NCI-H524 treated with DMSO at 0.1 percent for 48 hours (cell line): ENCODE measurements at places on chromosomes 13 and 19.

DNA sequence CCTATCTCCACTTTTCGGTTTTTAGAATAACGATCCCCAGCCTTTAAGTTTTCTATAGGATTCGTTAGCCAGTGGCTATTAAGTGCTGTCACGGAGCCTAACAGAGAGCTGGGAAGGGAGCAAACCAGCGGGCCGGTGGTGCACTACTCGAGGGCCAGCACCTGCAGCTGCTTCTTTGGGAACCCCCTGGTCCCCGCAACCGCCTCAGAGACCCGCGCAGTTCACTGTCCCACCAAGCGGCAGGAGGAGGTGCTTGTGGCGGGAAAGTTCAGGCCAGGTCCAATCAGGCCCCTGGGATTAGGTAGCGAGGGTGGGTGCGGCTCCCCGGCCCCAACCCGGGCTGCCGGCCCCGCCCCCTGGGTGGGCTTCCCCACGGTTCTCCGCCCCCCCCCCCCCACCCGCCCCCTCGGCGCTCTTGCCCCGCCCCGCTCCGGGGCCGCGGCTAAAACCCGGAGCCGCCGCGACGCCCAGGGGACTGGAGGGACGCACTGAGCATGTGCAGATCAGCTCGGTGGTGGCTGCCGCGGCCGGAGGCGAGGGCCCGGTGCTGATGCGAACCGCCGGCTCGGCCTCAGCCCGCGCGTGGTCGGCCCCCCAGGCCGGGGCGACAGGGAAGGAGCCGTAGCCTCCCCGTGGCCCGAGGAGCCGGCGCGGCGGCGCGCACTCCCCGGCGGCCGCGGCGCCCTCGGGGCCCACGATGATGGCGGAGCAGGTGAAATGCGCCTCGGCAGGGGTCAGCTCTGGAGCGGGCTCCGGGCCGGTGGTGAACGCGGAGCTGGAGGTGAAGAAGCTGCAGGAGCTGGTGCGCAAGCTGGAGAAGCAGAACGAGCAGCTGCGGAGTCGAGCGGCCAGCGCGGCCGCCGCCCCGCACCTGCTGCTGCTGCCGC lies at the start of gene SLAIN1:
Gene SLAIN1 (plus strand): TSS at position 471 of the 887 bp plus-strand sequence. CDS start 227 bp downstream, at position 698.
- peak; percentile 60 for DNase-seq

DNA sequence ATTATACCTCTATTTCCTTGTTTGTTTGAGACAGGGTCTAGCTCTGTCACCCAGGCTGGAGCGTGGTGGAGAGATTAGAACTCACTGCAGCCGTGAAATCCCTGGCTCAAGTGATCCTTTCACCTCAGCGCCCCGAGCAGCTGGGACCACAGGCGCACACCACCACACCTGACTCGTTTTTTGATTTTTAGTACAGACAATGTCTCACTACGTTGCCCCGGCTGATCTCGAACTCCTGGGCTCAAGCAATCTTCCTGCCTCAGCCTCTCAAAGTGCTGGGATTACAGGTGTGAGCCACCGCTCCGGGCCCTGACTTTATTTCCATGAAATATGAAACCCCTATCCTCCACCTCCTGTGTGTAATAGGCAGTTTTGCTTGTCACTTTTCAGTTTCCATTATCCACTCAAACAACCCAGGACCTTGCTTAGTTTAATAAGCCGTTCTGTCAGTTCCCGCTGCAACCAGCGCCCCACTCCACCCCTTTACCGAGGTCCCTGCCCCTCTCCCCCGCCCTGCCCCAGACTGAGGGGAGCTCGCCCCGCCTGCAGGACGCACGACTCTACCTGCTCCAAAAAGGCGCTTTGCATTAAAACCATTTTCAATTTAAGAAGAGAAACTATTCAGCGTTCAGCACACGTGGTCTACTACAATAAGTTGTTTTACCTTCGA lies 16.9 kb downstream of the ZNF816 start:
- DNase-seq, result no peak

GRCh38 chr19:51430221-51430620 lies 12.8 kb upstream of the SIGLEC10 start:
- no peak for DNase-seq

GRCh38 chr13:35695448-35695770 lies 218.9 kb upstream of the MAB21L1 start:
- DNase-seq, result no peak

GRCh38 chr13:95643571-95643935 lies 953 bp downstream of the DZIP1 start:
- DNase-seq, result peak; percentile 13

- peak; percentile 22 for DNase-seq
These were observed 1346.0 kb upstream of the SPRY2 start for GRCh38 chr13:81686877-81687276.

- DNase-seq, result no peak
These were observed 79.7 kb downstream of the GADD45B start for GRCh38 chr19:2555422-2556220.

DNA sequence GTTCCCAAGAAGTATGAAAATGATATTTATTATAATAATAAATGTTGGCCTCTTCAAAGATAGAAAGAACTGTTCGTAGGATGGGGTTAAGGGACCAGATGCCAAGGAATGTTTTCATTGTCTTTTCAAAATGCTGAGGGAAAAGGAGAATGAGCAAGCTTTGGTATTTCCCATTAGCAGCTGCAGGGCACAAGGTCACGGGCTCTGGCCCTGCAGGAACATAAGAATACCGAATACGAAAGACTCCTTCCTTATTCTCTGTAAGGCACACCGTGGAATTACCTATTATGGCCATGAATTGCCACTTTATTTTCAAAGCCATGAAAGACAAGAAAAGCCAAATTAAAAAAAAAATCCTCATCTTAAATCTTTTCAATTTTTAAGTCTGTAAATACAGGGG lies 49.6 kb upstream of the OLFM4 start:
- no peak for DNase-seq

- DNase-seq, result no peak
These were observed 125.7 kb downstream of the MYO16 start for GRCh38 chr13:108755083-108755482.

GRCh38 chr13:98962901-98963590 lies 14.8 kb downstream of the DOCK9 start:
- no peak for DNase-seq

GRCh38 chr13:25377244-25377962 lies 5.6 kb downstream of the ATP8A2 start:
- no peak for DNase-seq

GRCh38 chr13:94535775-94536174 lies 56.3 kb upstream of the DCT start:
- DNase-seq, result no peak

- no peak for DNase-seq
These were observed 326.1 kb upstream of the SLITRK1 start for GRCh38 chr13:84208246-84208910.

GRCh38 chr19:44627631-44628030 lies 14.3 kb downstream of the IGSF23 start:
- DNase-seq, result no peak

DNA sequence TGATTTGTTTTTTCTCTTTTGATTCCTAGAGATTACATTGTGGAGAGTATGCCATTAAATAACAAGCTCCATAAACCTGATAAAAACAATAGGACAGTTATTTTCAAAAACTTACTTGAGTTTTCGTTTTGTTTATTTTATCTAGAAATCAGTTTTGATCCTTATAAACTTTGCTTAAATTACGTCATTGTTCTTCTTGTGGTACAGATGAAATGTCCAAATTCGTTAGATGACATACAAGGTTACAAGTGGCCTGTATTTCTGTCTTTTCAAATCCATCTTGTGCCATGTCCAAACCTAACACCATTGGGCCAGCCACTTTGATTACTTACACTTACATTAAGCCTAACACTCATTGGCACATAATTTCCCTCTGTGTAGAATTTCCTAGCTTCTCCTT lies 372.0 kb downstream of the PCDH9 start:
- no peak for DNase-seq

DNA sequence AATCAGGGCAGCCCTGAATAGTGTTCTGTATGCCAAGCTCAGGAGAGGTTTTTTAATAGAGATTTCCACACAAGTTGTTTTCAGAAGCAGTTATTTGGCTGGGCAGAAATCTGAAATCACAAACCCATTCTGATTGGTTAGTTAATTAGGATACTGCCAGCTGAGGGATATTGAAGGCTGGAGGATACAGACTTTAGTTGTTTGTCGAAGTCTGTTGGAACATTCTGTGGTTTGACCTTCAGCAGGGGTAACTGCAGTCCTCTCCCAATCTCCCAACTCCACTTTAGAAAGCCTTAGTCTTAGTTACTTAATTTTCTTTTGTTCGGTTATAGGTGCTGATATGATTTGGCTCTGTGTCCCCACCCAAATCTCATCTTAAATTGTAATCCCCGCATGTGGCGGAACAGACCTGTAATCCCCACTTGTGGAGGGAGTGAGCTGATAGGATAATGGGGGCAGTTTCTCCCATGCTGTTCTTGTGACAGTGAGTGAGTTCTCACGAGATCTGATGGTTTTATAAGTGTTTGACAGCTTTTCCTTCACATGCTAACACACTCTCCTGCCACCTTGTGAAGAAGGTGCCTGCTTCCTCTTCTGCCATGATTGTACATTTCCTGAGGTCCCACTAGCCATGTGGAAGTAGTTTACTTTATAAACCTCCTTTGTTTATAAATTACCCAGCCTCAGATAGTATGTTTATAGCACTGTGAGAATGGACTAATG lies 169.2 kb downstream of the GPC5 start:
- no peak for DNase-seq

DNA sequence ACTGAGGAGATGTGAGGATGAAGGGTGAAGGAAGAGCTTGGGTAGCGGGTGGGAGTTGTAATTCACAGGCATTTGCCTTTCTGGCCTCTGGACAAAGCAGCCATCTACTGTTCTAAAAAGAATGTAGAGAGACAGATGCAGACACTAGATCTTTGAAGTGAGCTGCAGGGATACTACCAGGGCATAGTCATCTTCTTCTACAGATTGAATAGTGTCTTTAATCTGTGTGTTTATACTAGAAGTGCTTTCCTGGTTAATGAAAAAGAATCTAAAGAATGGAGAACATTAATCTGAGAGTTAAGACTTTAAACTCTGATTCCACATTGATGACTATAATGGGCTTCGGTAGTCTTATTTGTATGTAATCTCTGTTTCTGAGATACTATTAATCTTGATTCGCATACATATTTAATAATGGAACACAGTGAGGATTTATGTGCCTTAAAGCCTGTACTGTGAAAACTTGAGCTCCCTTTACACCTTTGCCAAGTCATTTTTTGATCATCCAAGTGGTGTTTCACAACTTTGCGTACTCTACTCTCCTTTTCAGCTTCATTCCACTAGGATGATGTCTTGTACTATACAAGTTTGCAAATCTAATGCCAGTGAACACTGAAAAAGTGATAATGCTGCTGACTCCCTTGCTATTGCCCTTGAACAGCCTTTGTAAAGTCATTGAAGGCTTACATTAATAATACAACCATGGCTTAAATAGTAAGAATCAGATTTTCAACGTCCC lies 2199.4 kb upstream of the PCDH20 start:
- no peak for DNase-seq

GRCh38 chr19:47097396-47098201 lies 16.0 kb downstream of the ZC3H4 start:
- DNase-seq, result peak; percentile 62

- no peak for DNase-seq
These were observed 16.0 kb downstream of the FGF9 start for GRCh38 chr13:21686751-21687391.

- no peak for DNase-seq
These were observed 9.0 kb upstream of the SELENOW start for GRCh38 chr19:47769534-47769933.

DNA sequence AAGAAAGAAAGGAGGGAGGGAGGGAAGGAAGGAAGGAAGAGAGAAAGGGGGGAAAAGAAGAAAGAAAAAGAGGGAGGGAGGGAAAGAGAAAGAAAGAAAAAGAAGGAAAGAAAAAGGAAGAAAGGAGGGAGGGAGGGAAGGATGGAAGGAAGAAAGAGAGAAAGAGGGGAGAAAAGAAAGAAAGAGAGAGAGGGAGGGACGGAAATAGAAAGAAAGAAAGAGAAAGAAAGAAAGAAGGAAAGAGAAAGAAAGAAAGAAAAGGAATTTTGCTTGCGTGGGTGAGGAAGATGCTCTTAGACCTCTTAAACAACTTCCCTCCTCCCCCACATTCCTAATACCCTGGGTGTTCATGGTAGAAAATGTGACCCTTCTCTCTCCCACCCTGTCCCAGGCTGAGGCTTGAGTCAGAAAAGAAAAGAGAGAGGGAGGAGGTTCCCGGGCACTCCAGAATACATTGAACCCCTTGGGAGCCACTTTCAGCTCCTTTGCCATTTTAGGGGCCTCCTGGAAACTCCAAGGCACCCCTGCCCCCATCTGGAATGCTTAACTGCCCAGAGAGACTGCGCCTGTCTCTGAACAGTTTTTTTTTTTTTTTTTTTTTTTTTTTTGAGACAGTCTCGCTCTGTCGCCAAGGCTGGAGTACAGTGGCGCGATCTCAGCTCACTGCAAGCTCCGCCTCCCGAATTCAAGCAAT lies 9.2 kb upstream of the KANK3 start:
- no peak for DNase-seq

GRCh38 chr19:51136851-51137551 lies 5.1 kb upstream of the SIGLEC7 start:
- no peak for DNase-seq

- DNase-seq, result no peak
These were observed 35.7 kb upstream of the TPM4 start for GRCh38 chr19:16040642-16041041.

DNA sequence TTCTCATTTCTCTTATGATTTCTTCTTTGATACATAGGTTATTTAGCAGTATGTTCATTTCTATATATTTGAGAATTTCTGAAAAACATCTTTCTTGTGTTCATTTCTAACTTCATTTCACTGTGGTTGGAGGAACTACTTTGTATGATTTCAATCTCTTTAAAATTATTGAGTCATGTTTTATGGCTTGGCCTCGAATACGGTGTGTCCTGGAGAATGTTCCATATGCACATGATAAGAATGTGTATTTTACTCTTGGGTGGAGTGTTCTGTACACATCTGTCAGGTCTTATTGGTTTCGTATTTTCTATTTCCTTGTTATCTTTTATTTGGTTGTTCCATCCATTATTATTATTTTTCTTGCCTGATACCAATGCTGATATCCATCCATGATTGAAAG lies 22.9 kb downstream of the DNM2 start:
- DNase-seq, result no peak

GRCh38 chr19:6253954-6254733 lies 25.6 kb downstream of the MLLT1 start:
- no peak for DNase-seq

- no peak for DNase-seq
These were observed 22.0 kb upstream of the RAP2A start for GRCh38 chr13:97411984-97412383.
